SW480 (cell line): ENCODE measurements at places on chromosomes 3 and 15.

DNA sequence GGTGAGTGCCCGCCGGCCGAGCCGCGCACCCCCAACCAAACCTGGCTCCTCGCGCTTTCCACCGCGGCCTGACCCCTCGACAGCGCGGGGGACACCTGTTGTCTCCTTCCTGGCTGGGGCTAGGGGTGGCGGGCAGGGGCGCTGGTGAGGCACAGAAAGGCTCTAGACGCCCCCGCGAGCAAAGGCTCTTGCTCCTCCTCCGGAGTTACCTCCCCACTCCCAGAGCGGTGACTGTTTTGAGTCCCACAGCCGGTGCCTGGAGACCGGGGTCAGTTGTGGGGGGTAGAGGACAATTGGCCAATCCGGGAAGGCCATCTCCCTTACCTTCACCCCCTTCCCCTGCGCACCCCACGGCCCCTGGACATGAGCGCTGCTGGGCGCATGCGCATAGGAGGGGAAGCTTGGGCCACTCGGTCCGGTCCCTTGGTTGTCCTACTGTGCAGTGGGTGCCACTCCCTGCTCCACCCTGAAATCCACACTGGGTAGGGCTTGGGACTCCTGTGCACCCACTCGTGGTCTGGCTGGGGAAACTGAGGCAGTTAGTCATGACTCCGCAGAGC, 554 bp downstream of the CHST13 start:
- DNase-seq: peak; percentile 64

DNA sequence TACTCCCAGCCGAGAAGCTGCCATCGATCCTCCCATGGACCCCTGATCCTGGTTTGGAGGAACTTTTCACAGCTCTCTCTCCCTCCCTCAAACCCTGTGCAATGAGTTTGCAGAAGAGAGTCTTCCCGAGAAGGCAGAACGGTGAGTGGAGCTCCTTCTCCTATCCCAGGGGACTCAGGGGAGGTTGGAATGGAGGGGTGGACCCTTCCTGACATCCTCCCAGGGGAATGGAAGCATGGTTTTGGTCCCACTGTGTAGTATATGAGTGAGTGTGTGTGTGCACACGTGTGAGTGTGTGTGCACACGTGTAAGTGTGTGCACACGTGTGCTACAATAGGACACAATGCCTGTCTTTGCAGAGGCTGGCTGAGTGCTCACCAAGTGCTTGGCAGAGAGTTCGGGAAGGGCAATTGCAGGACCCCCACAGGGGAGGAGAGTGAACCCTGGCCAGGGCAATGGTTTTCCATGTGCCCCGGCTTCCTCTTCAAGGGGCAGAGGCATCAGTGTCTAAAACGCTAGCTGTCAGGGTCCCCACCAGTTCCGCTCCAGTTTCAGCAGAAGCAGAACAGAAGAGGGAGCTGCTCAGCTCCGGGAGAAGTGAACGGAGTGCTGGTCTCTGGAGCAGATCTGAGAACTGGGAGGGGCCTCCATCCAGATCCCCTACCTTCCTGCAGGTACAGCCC, 13.8 kb upstream of the IL16 start:
- DNase-seq: no peak

DNA sequence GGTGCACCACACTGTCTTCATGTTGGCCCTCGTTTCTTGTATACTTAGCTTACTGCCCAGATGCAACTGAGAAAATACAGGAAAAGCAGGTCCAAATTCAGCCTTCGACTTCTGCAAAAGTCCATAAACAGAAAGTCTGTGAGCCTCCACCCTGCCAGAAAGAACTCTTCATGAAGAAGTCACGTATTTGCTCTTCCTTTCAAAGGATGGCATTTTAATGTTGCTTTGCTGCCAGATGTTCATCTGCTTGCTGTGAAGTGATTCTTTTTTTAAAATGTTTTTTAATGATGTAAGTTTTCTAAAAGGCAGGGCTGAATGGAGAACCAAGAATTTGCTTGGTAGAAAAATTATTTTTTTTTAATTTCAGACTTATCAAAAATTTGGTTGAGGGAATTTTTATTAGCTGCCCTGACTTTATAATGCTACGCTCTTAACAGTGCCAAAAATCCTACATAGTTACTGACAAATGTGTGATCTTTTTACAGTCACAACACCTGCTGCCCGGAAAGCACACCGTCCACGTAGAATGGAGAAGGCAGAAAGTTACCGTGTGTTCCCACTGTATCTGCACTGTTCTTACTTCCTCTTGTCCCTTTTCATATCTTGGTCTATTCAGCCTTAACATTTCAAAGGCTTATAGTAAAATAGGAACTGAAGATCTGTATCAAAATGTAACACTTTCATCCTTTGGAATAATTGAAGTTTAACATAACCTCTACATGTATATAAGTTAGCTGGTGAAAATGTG, 136.3 kb downstream of the LRRC28 start:
- DNase-seq: no peak

- no peak for DNase-seq
Measured at GRCh38 chr3:13619661-13620230, 70.8 kb downstream of the FBLN2 start.

DNA sequence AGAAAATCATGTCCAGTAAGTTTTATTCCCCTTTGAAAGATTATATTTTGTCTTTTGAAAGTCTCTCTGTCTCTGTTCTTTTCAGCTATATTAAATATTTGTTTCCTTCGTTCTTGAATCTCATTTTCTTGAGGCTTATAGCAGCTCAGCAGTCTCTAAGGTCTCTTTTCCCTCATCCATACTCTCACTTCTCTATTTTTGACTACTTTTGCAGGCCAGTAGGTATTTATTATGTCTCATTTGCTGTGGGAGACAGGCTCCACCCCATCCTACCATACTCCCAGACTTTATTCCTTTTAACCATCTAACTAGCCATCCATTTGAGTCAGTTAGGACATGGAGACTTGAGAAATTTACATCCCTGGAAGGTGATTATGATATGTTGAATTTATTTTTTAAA, 71.0 kb downstream of the FILIP1L start:
- no peak for DNase-seq

DNA sequence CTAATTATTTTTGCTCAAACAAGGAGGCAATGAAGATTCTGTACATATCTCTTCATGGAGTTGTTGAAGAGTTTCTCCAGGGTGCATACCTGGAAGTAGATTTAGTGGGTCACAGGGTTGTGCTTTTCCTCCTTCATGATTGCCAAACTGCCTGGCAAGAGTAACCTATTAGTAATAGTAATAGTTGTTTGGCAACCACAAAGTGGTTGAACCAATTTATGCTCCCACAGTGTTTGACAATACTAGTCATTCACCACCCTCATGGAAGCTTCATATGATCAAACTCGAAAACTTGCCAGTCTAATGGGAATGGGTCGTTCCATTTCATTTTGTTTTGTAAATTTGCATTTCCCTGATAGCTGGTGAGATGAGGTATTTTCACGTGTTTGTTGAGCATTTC, 57.8 kb downstream of the TLE3 start:
- no peak for DNase-seq

- DNase-seq: no peak
Measured at GRCh38 chr3:151639418-151639740, 94.3 kb upstream of the AADACL2 start.

DNA sequence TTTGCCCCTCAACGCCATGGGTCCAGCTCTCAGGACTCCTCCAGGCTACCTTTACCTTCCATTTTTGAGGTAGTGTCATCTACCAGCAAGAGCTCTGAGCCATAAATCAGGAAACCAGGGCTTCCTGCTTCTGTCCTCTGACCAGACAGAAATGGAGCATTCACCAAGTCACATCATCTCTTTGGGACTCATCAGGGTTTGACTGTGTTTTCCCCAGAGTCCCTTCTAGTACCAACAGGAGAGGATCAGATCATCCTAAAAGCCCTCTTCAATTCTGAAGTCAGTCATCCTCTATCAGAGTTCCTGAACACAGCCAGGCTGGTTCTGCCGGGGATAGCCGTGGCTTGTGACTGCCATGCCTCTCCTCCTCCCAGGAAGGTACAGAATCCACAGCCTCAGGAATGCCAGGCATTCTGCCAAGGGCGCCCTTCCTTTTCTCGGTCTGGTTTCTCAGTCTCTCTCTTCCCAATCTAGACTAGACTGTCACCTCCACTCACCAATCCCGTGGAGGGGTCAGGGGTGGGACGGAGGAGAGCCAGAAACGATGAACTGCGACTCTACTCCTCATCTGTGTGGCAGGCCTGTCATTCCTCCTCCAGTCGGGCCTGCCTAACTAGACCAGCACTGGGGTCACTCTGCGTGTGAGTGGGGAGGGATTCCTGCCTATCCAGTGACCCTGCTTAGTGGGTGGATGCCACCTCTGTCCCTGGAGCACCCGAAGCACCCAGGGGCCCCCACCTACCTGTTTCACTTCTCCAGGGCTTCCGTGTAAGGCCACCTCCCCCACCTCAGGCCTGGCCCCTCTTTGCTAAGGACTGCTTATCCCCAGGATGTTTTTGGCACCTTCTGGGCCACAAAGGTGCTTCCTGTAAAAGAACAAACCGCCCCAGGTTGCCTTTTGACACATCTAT, 30.9 kb downstream of the CCNL1 start:
- DNase-seq: peak; percentile 90

DNA sequence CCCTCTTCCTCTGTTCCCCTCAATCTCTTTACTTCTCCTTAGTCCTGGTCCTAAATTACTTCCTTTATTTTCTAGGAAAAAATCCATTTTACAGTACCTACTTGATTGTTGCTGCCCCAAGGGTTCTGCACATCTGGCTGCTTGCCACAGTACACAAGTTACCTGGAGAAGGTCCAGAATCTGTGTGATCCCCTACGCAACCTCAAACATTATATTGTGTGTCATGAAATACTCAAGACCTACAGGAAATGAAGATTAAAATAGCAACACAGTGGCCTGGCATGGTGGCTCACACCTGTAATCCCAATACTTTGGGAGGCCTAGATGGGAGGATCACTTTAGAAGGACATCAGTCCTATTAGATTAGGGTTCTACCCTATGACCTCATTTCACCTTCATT, 48.7 kb downstream of the PRKAR2A start:
- DNase-seq: no peak

- DNase-seq: peak; percentile 47
Measured at GRCh38 chr3:8769088-8769822, at the start of gene OXTR. OXTR (minus strand) TSS chr3:8769613; CDS start chr3:8768187, 1,426 bp downstream.

GRCh38 chr3:69699183-69699582, 40.1 kb upstream of the MITF start:
- DNase-seq: no peak

DNA sequence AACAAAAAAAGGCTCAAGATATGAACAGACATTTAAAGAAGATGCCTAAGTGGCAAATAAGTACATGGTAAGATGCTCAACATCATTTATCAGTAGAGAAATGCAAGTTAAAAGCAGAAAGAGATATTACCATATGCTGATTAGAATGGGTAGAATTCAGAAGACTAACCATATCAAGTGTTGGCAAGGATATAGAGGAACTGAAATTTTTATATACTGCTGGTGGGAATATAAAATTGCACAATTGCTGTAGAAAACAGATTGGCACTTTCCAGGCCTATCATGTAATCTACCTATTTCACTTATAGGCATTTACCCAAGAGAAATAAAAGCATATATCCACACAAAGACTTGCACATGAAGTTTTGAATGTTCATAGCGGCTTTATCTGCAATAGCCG, 17.1 kb downstream of the SLC28A1 start:
- no peak for DNase-seq

GRCh38 chr3:15651396-15651795, 49.9 kb downstream of the BTD start:
- DNase-seq: no peak

DNA sequence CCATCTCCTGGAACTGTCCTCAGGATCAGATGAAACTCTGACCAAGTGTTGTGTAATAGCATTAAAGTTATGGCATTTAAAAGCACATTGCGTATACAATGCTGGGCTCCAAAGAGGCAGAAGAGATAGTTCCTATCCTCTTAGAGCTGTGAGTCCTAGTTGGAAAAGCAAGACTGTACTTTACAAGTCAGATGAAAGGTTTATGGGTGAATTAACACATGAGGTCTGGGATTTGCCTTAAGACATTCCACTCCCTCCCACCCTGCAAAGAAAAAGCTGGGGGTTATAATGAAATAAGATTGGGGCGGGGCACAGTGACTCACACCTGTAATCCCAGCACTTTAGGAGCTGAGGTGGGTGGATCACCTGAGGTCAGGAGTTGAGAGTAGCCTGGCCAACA, 35.6 kb downstream of the SNAPC5 start:
- DNase-seq: peak; percentile 34

GRCh38 chr3:169241630-169241990, 421.9 kb downstream of the MECOM start:
- DNase-seq: no peak

DNA sequence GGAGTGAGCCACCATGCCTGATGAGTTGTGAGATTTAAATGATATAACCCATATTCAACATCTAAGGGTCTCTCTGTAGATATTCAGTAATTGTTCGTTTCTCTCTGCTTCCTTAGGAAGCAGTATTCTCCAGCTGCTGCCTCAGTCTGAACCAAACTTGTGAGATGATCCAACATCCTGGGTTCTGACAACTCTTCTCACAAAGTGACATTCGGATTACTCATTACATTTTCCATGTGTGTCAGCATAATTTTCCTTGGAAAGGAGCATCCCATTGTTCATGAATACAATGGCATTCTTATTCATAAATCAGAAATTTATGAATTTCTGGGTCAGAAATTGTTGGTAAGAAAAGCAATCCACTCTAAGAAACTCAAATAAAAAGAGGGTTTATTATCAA, 15.0 kb upstream of the SEC22A start:
- no peak for DNase-seq

DNA sequence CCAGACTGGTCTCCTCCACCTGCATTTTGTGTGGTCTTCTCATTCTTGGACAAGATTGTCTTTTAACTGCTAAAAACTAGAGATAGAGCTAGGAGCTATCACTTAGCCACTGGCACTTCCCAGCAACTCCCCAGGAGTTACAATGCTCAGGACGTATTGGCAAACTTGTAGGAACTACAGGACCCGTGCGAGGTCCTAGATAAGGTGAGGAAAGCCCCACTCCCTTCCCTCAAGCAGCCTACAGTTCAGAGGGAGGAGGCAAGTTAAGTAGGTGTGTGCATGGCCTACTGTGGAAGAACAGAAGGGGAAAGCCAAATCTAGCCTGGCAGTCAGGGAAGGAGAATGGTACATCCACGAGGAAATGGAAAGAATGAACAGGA, 504.7 kb upstream of the PROK2 start:
- no peak for DNase-seq

DNA sequence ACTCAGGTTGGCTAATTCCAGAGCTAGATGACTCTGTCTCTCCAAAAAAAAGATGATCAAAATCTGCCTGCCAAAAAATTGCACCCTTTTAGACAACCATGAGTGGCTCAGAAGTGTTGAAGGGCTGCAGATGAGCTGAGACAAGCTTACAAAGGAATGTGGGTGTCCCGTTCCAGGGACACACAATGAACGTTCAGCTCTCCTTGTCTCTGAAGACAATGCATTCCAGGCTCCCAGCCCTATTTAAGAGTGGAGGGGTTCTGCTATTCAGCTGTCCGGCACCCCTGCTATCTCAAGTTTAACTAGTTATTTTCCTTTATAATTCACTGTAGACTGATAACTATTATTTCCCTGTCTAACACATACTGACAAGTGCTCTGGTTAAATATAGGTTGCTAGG, 355.1 kb upstream of the WNT5A start:
- DNase-seq: no peak
